BJ (cell line): ENCODE measurements at places on chromosomes 4 and X.

DNA sequence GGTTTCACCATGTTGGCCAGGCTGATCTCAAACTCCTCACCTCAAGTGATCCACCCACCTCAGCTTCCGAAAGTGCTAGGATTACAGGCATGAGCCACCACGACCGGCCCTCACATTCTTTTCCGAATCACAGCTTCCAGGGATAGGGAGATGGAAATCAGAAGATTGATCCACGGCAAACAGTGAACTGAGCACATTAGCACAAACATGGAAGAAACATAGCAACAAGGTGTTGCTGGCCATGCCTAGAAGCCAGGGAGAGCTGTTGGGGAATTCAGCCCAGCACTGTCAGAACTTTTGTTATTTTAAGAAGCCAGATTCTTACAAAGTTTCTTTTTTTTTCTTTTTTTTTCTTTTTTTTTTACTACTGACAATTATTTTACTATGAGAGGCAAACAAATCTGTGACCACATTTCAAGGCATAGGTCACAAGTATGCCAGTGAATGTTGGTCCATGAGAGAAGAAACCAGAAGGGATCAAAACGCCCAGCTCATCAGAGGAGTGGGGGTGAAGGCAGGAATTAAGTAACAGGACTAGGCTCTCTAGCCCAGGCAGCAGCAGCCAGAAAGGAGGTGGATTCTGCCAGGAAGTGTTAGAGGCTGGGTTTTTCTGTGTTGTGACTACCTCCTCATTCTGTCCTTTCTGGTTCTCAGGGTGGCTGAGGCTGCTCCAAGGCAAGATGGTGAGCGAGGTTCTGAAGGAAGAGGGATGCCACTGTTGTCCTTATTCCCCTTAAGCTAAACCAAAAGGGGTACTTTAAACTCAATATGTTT is 44.1 kb downstream of the TEC start:
- DNase-seq = no peak

DNA sequence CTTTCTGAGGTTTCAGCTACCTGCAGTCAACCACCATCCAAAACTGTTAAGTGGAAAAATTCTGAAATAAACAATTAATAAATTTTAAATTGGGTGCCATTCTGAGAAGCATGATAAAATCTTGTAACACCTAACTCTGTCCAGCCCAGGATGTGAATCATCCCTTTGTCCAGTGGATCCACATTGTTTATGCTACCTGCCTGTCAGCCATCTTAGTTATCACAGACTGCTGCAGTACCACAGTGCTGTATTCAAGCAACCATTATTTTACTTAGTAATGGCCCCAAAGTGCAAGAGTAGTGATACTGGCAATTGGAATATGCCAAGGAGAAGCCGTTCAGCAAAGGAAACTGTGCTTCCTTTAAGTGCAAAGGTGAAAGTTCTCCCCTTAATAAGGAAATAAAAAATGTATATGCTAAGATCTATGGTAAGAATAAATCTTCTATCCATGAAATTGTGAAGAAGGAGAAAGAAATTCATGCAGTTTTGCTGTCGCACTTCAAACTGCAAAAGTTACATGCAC is 20.6 kb downstream of the CAMK2D start:
- DNase-seq = no peak

- peak; percentile 35 for DNase-seq
Observed at GRCh38 chr4:149706942-149707341, 108.7 kb downstream of the IQCM start.

DNA sequence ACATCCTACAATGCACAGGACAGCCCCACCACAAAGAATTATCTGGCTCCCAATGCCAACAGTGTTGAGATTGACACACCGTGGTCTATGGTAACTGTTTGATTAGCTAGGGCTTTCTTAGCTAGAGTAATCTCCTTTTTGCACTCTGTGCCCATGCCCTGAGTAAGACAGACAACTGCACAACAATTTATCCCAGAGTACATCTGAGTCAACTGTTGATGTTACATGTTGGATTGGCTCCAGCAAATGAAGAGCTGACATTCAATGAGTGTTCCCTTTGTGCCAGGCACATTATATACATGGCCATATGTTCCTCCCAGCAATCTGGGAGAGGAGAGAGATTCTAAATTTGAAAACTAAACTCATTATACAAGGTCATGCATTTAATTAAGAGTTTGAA is 3.9 kb upstream of the FAM9C start:
- no peak for DNase-seq

GRCh38 chrX:2423282-2423681 is 77.5 kb downstream of the DHRSX start:
- peak; percentile 4 for DNase-seq

GRCh38 chr4:114093221-114093715 is 113.8 kb upstream of the ARSJ start:
- no peak for DNase-seq

DNA sequence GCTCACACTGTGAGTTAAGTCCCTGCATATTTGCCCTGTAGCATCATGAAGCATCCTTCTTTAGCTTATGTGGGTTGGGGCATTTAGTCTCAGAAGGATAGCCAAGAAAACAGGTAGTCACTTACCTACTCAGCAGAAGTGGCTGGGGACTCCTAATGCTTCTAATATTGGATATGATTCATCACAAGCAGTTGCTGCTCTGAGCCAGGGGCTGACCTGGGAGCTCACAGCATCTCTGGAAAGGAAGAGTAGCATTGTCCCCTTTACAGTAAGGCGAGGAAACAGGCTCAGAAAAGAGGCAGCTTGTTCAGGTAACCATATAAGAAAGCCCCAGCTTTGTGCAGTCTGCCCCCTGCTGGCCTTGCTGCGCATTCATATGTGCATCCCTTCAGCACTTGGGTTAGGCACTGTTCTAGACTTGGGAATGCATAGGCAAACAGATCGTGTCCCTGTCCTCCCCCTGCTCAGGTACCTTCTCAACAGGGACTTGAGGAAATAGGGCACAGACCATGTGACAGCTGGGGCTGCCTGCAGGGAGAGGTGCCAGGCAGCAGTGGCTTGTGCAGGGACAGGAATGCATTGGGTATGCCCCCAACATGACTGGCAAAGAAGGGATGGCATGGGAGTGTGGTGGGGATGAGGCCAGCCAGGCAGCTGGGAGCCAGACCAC is 35.7 kb upstream of the TBC1D14 start:
- DNase-seq = no peak

- DNase-seq = no peak
Observed at GRCh38 chrX:3360881-3361280, 14.4 kb upstream of the MXRA5 start.

DNA sequence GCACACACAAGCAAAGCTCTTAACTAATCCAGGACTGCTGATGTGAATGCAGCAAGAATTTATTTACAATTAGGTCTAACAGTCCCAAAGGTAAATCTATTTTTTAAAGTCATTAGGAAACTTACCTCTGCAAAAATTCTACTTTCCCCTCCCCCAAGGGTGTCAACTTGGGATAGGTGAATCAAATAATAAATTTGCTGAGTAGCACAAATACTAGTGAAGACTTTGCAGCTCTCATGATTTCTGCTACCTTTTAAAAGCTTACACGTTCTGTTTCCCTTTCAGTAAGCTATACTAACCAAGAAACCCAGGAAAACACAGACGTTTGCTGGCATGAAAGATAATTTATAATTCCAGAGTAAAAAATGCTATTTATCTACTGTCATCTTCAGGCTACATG is 296.6 kb upstream of the SLC7A11 start:
- no peak for DNase-seq

DNA sequence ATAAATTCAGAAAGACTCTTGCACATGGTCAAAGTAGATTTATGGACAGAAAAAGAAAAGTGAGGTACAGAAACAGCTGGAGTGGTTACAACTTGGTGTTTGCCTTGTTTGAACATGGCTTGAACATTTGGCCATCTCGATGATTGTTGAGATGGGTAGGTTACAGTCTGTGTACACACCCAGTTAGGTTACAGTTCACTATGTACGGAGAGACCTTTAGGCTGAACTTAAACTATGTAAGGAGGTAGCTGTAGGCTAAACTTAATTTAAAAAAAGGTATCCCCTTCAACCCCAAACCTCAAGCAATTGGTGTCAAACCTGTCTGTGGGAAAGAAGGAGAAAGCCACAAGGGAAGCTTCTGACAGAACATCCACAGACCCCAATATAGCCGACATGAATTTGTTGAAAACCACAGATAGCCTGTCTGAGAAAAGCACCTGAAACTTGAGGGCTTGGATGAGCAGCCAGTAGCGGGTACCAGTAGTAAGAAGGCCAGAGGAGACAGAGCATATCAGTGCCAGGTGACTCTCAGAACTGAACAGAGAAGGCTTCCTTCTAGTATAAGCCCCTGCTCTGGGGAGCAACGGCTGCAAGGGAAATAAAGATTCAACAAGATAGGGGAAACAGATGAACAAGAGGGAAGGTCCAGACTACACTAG is 247.9 kb upstream of the GALNTL6 start:
- DNase-seq = no peak

DNA sequence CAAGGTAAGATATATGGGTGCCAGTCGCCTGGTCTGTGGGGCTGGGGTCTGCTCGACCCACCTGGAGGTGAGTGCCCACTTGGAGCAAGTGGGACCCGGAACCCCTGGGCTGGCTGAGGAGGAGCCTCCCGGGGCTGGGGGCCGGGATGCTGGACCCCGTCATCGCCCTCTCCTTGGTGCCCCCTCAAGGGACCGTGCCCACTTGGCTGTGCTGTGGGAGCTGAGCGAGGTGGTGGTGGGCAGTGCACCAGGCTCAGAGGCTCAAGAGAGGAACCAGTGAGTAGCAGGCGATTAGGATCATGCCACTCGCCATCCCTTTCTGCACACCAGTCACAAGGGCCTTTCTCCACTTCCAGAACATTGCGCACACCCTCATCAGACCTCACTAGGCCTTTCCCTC is 203.8 kb upstream of the PSAPL1 start:
- DNase-seq = no peak

DNA sequence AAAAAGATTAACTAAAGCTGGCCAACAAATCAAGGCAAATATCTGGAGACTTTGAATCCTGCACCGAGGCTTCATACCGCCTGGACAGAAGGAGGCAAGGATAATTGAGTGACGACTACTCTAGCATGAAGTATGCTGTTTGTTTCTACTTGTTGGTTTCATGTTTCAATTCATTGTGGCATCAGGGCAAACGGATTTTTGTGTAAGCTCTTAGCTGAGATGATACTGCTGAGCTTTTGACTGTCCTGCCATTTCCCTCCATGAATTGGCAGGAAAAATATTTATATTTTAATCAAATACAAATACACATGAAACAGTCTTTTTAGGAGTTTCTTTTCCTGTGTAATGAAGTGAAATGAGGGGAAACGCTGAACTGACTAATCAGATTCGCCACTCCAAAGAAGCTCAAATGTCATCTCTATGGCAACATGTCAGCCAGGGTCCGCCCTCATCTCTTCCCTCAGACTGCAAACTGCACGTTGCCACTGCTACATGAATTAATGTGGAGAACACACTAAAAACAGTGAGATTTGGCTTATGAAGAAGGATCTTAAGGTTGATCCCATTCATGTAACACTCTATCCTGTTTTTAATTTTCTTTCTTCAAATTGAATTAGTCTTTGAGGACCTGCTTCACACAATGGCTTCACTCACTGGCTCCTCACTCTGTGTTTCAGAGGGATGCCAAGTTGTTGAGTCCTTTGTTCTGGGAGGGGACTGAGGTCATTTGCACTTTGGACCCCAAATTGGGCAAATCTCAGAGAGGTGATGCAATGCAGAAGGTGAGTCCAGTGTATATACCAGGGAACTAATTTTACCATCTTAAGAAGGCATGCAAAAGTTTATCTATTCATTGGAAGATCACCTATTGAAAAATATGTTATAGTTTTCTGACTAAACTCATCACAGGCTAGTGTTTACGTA is 149.6 kb upstream of the MID1 start:
- DNase-seq = no peak

DNA sequence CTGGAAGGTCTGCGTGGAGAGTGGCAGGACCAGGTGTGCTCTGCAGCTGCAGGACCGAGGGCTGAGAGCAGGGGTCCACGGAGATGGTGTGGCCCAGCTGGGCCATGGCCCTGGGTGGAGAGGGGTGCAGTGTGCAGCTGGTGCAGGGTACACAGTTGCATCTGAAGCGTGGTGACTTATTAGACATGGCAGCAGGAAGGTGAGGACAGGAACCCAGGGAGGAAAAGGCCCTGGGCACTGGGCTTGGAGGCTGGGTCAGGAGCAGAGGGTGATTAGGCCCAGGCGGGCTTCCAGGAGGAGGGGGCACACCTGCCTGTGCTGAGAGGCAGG is 214.6 kb upstream of the PSAPL1 start:
- DNase-seq = no peak

- DNase-seq = no peak
Observed at GRCh38 chr4:19386786-19387185, 864.9 kb upstream of the SLIT2 start.

GRCh38 chrX:153640736-153641575 is 6.0 kb upstream of the DUSP9 start:
- DNase-seq = no peak

DNA sequence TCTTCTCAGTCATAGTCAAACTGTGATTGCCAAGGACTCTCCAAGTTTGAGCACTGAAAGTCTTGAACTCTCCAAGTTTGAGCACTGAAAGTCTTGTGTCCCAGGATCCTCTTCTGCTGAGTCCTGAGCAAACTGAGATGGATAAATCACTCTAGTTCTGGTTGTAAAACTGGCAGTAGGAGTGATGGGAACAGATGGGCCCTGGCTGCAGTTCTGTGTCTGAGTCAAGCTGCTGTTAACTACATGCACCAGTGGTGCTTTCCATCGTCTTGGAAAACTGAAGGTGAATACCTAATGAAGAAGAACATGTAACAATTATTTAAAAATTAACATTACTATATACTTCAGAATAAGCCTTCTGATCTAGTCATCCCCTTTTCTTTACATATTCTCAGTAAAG is 27.6 kb upstream of the KCNIP4 start:
- DNase-seq = no peak

- DNase-seq = no peak
Observed at GRCh38 chr4:88522702-88523324, 763 bp downstream of the PYURF start.

GRCh38 chr4:167415461-167415860 is 181.2 kb upstream of the SPOCK3 start:
- no peak for DNase-seq

GRCh38 chr4:41485041-41485440 is 52.9 kb upstream of the LIMCH1 start:
- no peak for DNase-seq

DNA sequence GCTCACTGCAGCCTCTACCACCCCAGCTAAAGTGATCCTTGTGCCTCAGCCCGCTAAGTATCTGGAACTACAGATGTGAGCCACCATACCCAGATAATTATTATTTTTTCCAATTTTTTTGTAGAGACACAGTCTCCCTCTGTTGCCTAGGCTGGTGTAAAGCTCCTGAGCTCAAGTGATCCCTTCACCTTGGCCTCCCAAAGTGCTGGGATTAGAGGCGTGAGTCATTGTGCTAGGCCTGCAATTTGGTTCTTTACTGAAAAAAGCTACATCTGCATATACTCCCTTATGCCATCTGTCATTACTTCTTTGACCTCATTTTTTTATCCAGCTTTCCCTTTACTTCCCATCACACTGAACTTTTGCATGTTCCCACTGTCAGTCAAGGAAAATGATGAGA is 2012.4 kb upstream of the IGFBP7 start:
- no peak for DNase-seq
